ENCODE measurements at places on chromosomes 5 and 9.
A peak's percentile ranks its signal among the peaks of the same experiment; 100 is the strongest.

DNA sequence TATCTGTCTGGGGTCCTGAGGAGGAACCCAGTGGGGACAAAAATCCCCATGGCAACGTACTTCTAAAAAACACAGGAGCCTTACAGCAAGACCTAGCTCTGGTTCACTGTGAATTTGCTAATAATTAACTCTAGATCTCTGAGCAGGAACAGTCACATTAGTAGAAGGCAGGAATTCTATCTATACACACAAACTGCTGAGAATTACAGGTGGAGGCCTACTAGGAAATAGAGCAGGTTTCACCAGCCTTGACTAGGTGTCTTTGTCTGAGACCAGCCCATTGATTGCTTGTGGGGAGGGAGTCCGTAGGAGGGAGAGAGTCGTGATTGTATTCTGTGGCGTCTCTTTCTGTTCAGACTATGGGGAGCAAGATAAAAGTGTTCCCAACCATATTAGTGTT, 44.8 kb downstream of the PRLR start:
- no peak for DNase-seq

- DNase-seq, result no peak
These were observed 73.2 kb upstream of the PHYKPL start for GRCh38 chr5:178305801-178306200.

- DNase-seq, result no peak
These were observed 698 bp upstream of the LCN2 start for GRCh38 chr9:128148509-128149000.

GRCh38 chr5:9430306-9430705, 115.6 kb downstream of the SEMA5A start:
- no peak for DNase-seq

DNA sequence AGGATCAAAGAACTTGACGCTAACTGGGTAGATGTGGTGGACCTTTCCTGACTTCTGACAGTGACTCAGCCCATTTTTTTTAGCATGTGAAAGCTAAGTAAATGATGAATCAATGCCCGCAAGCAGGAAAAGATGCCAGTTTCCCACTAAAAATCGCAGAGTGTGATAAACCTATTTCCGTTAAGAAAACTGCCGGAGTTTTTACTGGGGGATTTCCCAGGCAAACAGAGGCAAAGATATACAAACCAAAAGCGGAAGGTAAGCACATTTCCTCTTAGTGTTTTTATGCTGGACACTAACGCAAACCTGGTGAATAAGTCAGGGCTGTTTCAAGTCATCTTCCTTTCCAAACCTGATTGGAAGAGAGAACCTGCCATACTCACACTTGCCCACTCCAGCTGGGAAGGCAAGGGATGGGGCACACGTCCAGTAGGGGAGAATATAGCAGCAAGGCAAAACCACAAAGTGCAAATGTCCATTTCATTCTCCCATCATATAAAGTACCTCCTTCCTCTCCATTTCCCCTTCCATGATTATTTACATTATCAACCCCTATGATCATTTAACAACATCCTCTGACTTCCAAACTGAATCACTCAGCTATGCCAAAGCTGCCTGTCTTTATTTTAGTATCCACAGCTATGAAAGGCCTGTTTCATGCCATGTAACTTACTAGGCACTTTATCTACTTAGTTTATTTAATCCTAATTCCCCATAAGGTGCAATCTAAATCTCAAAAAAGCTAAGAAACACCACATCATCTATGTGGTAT, 349.7 kb upstream of the RFX3 start:
- DNase-seq, result no peak

- no peak for DNase-seq
These were observed 34.4 kb downstream of the RASA1 start for GRCh38 chr5:87302061-87302460.

DNA sequence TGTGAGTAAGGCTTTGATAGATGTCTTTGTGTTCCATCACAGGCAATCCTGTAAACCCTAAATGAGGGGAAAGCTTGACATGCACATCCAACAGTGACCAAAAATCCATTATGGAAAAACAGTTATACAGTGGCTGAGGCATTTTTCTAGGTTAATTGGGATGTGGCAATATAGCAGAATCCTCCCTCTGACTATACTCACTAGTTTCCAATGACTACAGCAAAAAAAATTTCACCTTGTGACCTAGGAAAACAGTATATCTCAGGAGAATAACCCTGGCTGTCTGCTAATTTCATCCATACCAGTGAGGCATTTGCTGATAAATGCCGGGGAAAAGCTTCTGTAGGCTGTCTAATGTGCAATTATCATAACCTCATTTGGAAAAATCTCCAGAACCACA, 49.9 kb upstream of the SNCAIP start:
- no peak for DNase-seq

- no peak for DNase-seq
These were observed 82.4 kb upstream of the TAS2R1 start for GRCh38 chr5:9712506-9712905.

- DNase-seq, result peak; percentile 70
These were observed at the start of gene C5orf63 for GRCh38 chr5:127072861-127073846. Gene C5orf63, minus strand, starts transcription at chr5:127073502. Its CDS starts 14,507 bp downstream, at chr5:127058995.

DNA sequence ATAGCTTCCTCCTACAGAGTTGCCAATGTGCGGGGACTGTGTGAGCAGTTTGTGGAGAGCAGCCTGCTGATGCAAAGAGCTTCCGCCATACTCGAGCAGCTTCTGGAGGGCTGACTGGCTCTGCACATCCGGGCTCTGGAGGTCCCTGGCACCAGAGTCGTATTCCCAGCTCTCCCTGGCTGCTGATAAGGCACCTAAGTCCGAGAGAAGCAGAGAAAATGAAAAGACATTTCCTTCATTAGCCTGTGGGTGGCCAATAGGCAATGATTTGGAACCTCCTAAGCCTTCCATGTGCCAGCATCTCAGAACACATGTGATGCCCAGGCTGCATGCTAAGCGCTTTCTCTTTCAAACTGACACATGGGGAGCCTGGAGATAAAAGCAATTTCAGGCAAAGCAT, 94.3 kb downstream of the TSSK1B start:
- no peak for DNase-seq

- no peak for DNase-seq
These were observed 65.5 kb upstream of the RXRA start for GRCh38 chr9:134260801-134261200.

- no peak for DNase-seq
These were observed 52.6 kb upstream of the KLF9 start for GRCh38 chr9:70466976-70467561.

DNA sequence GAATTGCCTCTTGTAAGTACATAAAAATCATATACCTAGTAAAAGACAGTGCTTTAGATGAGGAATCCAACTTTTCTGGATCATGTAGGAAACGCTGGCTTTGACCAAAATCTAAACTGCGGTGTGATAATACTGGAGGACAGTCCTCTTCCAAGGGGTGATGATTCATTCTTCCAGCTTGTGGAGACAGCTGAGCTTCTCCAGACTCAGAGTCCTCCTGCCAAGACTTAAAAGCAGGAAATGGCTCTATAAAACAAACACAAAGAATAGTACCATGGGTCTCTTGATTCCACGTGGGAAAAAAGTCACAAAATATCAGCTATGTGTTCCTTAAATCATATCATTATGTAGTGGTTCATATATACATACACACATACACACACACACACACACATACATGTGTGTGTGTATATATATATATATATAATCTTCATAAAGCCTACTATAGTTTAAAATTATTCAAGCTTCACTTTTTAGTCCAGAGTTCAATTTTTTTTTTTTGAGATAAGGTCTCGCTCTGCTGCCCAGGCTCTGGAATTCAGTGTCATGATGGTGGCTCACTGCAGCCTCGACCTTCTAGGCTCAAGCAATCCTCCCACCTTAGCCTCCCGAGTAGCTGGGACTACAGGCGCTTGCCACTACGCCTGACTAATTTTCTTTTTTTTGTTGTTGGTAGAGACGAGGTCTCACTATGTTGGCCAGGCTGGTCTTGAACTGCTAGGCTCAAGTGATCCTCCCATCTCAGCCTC, 65.0 kb downstream of the PKD2L2 start:
- DNase-seq, result peak; percentile 31

- no peak for DNase-seq
These were observed 274.8 kb upstream of the PANK3 start for GRCh38 chr5:168853972-168854371.

DNA sequence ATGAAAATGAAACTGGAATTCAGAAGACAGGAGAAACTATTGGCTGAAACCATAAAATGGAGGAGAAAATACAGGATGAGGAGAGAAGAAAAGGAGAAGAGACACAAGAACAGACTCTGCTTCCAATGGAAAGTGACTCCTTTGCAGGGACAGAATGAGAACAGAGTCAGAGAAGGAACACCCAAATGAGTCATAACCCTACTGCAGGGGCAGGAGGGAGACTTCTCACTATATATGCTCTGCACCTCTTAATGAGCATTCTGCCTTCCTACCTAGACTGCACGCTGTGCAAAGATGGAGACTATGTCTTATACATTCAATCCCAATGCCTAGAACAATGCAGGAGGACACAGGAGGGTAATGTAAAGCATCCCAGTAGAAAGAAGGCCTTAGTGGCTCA, 2.1 kb downstream of the SAXO1 start:
- no peak for DNase-seq

DNA sequence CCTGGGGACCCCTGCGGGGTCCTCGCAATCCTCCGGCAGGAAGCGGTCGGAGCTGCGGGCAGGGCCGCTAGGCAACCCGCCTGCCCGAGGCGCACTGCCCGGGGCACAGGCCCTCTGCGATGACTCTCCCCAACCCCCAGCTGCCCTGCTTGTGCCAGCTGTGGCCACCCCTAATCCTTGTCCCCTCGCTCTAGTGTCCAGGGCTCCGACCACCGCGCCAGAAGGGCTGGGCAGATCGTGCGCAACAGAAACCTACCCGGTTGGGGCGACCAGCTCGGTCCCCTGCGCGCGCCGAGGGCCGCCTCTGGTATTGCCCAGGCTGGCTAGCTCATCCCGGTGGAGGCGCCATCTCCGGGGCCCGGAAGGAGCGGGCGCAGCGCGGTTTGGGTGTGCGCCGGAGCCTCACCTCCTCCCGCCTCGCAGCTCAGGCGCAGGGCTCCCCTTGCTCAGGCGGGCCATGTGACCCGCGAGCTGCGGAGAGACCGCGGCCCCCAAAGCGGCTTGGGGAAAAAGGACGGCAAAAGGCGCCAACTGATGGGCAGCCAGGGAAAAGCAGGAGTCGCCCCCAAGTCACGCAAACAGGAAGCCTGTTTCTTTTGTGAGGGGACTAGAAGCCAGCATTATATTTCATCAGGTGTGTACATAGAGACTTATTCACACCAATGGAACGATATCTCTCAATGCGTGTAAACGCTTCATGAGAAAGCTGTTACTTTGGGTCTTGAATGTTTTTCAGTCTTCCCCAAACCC, 46.8 kb upstream of the RNF20 start:
- peak; percentile 55 for DNase-seq

DNA sequence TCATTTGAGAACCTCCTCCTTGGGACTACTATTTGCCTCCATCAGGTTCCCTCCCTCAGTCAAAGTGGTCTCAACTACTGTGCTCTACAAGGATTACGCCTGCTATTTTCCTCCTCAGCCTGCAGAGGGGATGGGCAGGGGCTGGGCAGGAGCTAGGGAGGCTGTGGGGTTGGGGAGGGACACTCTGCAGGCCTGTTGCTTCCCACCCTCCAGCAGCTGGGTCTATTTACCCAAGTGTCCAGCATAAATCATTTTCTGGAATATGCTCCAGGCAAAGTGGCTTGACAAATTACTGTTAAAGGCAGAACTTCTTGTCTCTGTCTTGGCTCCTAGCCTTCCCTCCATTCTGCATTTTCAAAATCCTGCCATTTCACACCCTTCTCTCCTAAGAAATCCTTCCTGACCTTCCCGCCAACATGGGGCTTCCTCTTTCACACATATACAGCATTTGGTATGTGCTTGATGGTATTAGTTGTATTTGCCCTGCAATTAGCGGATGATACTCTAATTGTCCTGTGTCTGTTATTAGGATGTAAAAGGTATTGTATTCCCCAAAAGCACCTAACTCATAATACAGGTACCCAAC, 106.7 kb downstream of the EFNA5 start:
- DNase-seq, result no peak

- no peak for DNase-seq
These were observed 28.1 kb downstream of the FAM114A2 start for GRCh38 chr5:154010660-154011059.

DNA sequence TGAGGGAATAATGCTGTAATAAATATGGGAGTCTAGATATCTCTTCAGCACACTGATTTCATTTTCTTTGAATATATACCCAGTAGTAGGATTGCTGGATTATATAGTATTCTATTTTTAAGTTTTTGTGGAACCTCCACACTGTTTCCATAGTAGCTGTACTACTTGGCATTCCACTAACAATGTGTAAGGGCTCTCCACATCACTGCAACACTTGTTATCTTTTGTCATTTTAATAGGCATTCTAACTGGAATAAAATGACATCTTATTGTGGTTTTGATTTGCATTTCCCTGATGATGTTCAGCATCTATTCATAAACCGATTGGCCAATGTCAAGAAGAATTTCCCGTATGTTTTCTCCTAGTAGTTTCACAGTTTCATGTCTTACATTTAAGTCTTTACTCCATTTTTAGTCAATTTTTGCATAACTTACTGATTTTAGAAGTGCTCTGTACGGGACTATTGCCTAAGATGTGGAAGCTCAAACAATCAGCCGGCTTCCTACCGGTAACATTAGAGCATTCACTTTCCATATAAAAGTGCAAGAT, 1078.8 kb downstream of the TAF11L14 start:
- DNase-seq, result no peak

GRCh38 chr9:95360866-95361265, 43.4 kb upstream of the FANCC start:
- no peak for DNase-seq

- no peak for DNase-seq
These were observed 3.5 kb downstream of the HDHD3 start for GRCh38 chr9:113373256-113373655.

GRCh38 chr9:33225319-33226147, 14.4 kb upstream of the SPINK4 start:
- DNase-seq, result peak; percentile 81

DNA sequence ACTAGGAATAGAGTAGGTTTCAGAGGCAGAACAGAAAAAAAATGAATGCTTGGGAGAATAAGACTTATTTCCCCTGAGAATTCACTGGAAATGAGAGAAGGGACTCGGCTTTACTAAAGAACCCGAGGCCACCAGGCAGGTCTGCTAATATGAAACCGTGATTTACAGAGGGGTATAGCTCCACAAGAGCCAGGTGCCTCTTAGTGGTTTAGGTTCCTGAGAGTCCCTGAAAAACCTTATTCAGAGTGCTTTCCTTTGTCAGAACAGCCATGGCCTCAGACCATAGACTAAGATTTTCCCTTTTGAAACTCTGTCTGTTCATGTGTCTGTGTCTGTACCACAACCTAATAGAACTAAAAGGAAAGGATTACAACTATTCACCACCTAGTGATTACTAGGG, 35.9 kb upstream of the PUM3 start:
- DNase-seq, result no peak

DNA sequence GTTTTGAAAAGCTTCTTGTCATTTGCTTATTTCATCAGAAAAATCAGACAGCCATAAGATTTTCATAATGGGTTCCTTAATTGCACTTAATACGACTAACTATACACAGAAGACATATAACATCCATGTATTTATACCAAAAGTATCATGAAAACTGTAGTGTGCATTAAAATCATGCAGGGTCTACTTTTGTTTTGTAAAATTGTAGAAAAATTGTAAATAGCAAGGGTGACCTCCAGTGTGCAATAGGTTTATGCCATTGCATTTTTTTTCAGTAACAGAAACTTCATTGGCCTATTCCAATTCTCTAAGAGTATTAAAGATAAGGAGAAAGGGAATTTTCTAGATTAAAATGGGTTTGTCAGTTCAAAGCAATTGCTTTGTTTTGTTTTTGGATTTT, 307.6 kb downstream of the KIAA0825 start:
- DNase-seq, result no peak

- DNase-seq, result no peak
These were observed 184.4 kb downstream of the HSD17B3 start for GRCh38 chr9:96117398-96118080.

- no peak for DNase-seq
These were observed 116.0 kb downstream of the KCNIP1 start for GRCh38 chr5:170619869-170620268.

Data from femur (tissue), 1 donor.